CD4-positive, alpha-beta T cell treated with Interleukin-10 for 1 hour (primary cell): ENCODE measurements at places on chromosomes 1 and 21.

- DNase-seq: no peak
Measured at GRCh38 chr21:43882952-43883545, 18.0 kb downstream of the AGPAT3 start.

DNA sequence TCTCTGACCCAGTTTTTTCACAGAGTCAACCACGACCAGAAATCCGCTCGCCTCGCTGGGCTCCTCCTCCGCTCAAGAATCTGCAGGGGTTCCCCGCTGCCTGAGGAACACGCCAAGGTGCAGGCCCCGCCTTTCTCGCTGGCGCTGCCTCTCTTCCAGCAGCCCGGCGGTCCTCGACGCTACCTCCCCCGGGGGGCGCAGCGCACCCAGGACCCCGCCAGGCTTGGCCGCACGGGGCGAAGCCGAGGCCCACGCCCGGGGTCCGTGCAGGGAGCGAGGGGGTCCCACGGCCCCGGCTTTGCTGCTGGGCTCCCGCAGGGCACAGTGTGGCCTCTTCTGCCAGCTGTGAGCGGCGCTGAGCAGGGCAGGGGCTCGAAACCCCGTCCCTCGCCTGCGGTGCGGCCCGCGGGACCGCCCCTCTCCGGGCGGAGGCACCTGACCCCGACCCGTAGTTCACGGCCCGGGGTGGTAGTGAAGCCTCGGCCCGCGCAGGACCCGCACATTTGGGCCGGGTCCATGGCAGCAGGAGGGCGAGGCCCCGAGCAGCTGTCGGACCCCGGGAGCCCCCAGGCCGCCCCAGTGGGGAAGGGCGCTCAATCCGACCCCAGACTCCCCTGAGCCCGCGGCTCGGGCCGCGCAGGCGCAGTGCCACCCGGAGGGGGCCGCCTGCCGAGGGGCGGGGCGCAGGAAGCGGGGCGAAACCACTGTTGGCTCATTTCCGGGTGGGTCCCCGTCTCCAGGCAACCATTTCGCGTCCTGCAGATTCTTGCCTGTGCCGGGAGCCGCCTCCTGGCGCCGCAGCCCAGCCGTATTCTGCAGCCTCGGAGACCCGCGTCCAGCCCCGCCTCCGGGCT lies 10.0 kb upstream of the MMEL1 start:
- DNase-seq: peak; percentile 95

DNA sequence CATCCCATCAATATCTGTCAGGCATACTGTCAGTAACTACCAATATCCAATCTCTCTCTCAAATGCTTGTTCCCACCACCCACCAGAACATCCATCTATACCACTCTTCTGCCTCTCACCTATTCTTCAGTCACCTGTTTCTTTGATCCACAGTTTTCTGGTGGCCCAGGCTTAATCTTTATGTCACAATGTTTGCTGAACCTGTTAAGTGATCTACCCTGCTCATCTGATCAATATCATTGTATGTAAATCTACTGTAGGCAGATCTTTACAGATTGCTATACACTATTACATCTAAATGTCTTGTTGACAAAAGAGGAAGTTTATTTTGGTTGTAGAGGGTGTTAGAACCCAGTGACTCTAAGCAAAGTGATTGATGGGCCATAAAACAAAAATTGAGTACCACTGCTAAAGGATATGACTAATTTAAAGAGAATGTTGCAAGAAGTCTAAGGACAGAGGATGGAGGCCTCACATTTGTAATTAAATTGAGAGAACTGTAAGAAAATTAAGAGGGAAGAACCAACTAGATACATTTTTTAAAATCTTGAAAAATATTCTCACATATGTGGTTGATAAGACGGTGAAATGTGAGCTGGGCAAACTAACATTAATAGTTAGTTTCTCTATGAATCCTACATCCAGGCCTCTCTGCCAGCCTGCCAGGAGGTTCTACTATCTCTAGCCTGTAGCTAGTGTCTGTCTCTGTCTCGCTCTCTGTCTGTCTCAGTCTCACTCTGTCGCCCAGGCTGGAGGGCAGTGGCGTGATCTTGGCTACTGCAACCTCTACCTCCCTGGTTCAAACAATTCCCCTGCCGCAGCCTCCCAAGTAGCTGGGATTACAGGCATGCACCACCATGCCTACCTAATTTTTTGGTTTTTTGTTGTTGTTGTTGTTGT lies 34.1 kb downstream of the EGLN1 start:
- no peak for DNase-seq

GRCh38 chr1:41713557-41714327 lies 205.0 kb downstream of the HIVEP3 start:
- DNase-seq: no peak

- peak; percentile 50 for DNase-seq
Measured at GRCh38 chr1:172135076-172135672, 285.3 kb upstream of the C1orf105 start.

DNA sequence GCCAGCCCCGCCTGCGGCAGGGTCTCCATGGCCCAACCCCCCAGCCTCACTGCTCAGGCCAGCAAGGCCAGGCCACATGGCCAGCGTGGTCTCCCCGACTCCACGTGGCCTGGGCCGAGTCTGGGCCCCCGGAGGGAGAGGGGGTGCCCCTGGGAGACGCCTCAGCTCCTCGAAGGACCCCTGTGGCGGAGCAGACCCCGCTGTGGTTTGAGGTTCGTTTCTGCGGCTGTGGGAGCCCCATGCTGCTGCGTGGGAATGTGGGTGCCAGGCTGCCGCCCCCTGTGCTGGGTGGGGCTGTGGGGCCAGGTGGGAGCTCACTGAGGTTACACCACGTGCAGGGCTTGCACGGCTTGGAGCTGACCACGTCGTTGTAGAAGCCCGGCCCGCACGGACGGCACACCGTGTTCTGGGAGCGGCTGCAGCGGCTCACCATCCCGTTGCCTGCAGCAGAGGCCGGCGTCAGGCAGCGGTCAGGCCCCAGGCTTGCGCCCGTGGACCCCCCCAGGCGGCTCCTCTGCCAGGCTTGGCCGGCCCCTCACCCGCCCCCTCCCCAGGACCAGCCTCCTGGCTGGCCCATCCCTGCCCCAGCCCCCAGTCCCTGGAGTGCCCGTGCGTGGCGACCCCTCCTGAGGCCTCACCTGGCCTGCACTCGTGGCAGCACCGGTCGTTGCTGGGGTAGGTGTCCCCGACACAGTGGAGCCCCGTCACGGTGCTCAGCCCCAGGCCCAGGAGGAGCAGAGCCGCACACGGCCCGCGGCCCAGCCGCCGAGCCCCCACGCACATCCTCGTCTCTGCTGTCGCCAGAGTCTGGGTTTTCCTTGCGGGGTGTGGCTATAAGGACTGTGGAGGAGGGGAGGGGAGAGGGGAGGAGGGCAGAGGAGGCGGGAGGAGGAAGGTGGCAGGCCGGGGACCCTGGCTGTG lies at the start of gene TNFRSF4:
TSS of gene TNFRSF4 (minus strand) at position 809 of the 921 bp plus-strand sequence. CDS start at position 783, 26 bp downstream.
- peak; percentile 58 for DNase-seq

GRCh38 chr1:27961646-27962221 lies 2.0 kb downstream of the XKR8 start:
- DNase-seq: no peak

DNA sequence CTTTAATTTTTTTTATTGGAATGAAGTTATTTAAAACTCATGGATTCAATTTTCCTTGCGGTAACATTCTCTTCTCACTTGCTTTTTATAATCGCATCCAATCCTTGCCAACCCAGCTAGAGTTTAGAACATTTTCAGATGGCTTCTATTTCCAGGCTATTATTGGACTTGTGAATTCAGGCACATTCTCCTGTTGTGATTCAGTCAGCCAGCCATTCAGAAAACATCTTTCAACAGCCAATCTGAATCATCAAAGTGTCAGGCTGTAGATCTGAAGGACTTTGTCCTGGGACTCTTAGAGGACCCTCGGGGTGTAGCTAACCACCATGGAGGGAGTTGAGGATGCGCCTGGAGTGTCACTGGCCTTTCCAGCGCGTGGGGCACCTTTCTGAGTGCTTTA lies 92.4 kb downstream of the PRDM2 start:
- DNase-seq: no peak

- DNase-seq: no peak
Measured at GRCh38 chr1:212975111-212975918, 25.0 kb downstream of the VASH2 start.

DNA sequence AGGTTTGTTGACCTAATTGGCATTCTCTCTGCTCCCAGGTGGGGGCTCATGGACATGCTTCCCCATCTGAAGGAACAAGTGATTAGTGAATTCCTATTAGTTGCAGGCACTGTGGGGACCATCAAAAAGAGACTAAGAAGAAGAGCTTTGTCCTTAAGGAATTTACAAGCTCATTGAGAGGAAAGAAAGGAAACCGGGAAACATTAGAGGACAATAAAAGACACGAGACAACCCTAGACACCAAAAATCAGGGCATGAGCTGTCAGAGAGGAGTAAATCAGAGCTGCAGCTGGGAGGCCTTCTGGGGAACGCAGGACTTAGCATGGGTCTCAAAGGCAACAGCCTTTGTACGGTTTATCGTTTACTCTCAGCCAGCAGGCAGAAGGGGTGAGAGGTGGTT lies 45.1 kb downstream of the BACE2 start:
- no peak for DNase-seq

- DNase-seq: no peak
Measured at GRCh38 chr1:41498391-41498790, 13.9 kb upstream of the EDN2 start.

DNA sequence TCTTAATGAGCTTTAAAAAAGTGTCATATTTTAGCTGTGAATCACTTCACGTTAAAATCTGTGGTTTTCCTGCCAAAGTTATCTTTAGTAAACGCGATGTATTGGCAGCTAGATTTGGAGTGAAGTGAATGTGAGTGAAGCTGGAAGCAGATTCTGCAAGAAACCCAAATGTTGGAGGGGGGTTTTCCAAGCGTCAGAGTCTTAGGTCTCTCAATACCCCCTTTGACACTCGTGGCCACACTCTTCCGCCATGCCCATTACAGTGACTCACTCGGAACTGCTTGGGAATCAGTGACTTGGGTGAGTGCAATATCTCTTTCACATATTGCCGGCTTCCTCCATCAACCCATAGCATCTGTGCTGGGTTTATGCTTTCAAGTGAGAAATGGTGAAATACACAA lies 17.5 kb downstream of the B3GALT5 start:
- no peak for DNase-seq

- DNase-seq: peak; percentile 28
Measured at GRCh38 chr1:156706657-156707416, 1.5 kb upstream of the CRABP2 start.

DNA sequence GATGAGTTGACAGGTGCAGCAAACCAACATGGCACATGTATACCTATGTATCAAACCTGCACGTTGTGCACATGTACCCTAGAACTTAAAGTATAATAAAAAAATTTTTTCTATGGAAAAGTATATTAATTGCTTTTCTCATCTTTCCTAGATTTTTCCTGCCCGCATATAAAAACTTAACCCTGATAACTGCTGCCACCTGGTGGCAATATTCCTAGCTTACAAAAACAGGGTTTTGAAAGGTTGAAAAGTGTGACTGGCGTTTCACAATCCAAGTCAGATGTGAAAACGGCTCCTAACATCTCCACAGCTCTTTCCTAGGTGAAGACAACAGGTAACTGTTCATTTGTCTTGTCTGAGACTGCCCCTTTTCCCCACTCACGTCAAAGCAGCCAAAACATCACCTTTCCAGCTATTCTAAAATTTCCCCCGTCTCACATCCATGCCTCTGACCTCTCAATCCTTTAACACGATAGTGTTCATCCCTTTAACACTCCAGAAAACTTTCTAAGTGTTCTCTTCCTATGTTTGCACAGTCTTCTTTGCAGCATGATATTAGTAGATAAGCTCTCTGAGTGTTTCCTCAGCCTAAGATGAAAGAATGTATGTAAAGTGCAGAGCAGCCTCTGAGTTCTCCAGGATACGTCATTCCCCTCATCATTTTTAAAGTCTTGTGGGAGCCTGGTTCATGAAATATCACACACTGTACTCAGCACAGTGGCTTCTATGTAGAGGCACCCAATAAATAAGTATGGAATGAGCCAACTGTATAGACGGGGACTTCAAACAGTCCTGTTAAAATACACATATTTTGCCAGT lies 27.5 kb downstream of the OVGP1 start:
- peak; percentile 57 for DNase-seq

- DNase-seq: no peak
Measured at GRCh38 chr1:193524616-193525015, 338.2 kb upstream of the B3GALT2 start.

DNA sequence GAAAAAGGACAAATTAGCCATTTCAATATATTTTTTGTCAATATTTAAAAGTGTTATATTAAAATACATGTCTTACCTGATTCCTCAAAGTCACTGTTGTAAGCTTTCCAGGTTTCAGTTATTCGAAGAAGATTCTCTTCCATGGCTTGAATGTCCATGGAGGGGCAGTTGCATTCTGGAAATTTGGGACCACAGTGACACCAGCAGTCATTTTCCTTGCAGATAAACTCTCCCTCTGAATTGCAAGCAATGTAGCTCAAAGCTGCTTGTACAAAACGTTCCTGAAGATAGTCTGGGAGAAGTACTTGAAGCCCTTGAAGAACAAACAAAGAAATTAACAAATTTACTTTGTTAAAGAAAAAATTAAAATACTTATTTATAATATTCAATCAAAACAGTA lies 251.7 kb downstream of the BRINP3 start:
- no peak for DNase-seq

GRCh38 chr1:224637936-224638335 lies 21.8 kb downstream of the CNIH3 start:
- no peak for DNase-seq

- DNase-seq: peak; percentile 74
Measured at GRCh38 chr1:156217871-156218270, 5.1 kb downstream of the PMF1 start.

DNA sequence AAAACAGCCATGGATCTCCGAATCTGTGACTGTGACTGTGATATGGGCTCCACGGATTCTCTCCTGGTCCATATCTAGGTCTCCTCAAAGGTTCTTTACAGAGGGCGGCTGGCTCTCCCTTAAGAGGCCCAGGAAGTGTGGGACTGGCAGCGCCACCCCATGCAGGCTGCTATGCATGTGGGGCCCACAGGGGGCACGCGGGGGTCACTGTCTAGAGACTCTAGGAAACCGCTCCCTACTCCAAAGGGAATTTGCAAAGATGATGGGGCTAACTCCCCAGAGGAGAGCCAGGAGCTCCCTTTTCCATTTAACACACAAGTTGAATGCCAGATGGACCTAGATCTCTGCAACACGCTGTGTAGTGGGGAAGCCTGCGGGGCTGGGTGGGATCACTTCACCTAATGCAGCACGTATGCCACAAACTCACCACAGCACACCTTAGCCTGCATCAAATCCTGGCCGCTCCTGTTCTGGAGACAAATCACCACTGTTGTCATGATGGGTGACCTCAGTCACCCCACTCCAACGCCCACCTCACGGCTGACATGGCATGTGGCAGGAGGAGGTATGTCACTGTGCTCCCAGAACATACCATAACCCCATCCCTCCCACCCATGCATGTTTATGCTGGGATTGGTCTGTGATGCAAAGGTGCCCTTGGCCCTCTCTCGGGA lies 61.7 kb downstream of the SLC45A1 start:
- DNase-seq: no peak

DNA sequence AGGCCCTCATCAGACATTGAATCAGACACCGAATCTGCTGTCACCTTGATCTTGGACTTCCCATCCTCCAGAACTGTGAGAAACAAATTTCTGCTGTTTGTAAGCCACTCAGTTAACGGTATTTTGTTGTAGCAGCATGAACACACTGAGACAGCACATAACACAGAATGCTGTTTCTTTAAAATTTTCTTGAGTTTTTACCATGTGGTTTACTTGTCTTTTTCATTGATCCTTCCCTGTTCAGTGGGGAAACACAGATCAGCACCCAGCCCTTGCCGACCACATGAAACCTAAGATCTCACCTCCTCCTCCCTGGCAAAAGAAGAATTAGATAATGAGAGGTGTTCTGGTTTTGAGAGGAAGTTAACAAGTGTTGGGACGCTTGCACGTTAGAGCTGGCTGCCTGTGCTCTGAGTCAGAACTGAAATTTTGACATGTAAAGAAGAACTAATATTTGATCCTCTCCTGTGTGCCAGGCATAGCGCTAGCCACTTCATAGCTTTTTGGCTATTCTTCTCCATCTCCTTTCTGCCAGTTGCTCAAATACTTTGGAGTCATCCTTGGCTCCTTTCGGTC lies 179.6 kb downstream of the DHRS3 start:
- DNase-seq: peak; percentile 60
